ENCODE measurements at places on chromosomes 7 and 10. TPM values are rescaled to one million over a fixed set of nuclear protein-coding genes. Genes with fewer than 3 reads are reported as not detected.

- DNase-seq: peak; percentile 68
Measured at GRCh38 chr7:1939434-1940401, 269.6 kb downstream of the ELFN1 start.

GRCh38 chr7:86926732-86927131, 132.7 kb downstream of the ELAPOR2 start:
- no peak for DNase-seq

IL2RA gene
- 11.9 TPM for total RNA-seq

DNA sequence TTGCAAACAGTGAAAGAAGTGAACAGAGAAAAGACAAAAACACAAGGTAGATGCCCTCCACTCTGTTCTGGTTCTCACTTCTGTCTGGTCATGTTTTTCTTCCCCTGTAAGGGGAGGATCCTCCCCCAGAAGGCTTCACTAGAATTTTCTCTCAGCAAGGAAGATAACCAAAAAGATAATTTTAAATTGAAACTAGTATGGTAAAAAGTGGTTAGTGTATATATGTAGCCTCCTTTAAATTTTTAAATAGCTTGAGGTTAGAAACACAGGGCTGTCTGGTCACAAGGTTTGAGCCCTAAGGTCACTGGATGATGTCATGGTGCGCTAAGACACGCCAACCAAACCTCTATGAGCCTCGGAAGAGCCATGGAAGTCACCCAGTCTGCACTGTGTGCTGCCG, 5.6 kb upstream of the PKD1L1 start:
- DNase-seq: no peak

- no peak for DNase-seq
Measured at GRCh38 chr7:35680403-35681013, 14.4 kb downstream of the HERPUD2 start.

PTPRN2 gene
- total RNA-seq: 4.8 TPM

ABCB4 gene
- 2.0 TPM for total RNA-seq

- no peak for DNase-seq
Measured at GRCh38 chr10:4826792-4827324, 851 bp downstream of the AKR1E2 start.

C10orf105 gene
- 0.35 TPM for total RNA-seq

DNA sequence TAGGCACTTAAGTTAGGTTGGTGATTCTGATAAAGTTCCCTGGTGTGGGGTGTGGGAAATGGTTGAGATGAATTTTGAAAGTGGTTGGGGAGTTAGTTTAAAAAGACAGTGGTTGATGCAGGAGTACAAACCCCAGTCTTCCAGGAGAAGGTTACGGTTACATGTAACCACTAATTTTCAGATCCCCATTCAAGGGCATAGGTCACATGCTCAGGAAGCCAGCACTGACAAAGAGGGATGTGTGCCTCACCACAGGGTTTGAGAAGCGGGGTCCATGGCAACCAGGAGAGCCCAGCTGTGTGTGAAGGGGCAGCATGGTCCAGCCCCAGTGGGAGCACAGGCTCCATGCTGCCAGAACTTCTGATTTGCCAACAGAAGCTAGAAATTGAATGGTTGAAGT, 144.2 kb downstream of the MDFIC start:
- no peak for DNase-seq

DNA sequence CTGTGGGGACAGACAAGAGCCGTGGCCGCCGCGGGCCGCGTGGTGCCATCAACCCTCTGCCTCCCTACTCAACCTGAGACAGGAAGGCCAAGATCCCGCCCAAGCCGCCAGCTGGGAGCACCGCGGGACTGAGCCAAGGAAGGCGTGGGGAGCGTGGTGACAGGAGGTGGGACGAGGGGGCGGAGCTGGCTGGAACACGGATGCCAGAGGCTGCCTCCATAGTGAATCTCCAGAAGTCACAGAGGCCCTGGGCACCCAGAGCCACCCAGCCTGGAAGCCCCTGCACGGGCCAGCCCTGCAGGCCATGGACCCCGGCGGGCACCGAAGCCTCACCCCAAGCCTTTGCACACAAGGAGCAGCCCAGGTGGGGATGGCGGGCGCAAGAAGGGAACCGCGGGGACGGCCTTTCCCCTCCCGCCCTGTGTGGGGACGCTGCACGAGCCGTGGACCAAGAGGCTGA, 18.1 kb upstream of the DPYSL4 start:
- DNase-seq: no peak

ZNF3 gene
- total RNA-seq: 30.8 TPM

DNA sequence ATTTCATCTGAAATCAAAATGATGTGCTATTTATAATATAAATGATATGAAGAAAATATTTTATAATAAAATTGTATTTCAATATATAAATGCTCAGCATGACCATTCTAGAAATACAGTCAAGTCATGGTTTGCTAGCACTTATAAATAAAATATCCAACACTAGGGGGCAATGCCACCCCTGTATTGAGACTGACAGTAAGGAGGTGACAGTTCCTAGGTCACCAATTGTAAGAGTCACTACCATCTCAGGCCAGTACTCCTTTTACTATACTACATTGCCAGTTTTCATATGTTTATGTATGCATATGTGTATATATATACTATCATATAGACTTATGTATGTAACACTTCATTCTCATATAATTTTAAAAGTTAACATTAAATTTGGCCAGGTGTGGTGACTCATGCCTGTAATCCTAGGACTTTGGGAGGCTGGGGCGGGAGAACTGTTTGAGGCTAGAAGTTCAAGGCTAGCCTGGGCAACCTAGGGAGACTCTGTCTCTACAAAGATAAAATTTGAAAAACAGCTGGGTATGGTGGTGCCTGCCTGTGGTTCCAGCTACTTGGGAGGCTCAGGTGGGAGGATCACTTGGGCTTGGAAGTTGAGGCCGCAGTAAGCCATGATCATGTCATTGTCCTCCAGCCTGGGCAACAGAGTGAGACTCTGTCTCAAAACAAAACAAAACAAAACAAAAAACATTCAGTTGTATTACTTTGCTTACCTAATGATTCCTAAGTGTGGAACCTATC, 2.4 kb upstream of the CNOT4 start:
- no peak for DNase-seq

GRCh38 chr7:29003703-29004102, 45.6 kb upstream of the TRIL start:
- no peak for DNase-seq

DNA sequence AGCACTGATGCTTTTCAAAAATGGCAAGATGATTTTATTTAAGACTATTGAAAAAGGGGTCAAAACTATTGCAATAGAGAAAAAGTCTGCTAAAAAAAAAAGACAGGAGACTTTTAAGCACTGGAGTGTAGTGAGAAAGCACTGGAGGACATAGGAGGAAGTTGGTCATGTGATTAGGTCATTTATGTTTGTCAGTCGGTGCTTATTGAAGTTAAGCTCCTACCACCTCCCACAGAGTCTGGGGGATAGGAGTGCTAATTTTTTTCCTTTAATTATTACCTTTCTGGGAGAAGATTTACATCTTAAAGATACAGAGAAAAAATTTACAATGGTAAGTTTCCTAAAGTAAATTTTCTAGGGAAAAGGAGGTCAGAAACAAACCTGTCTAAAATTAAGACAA, 80.2 kb upstream of the TMEM229A start:
- DNase-seq: no peak

- peak; percentile 72 for DNase-seq
Measured at GRCh38 chr7:131654668-131655326, 98.4 kb upstream of the PODXL start.

- DNase-seq: no peak
Measured at GRCh38 chr7:25187932-25188331, 40.4 kb downstream of the NPVF start.

DNA sequence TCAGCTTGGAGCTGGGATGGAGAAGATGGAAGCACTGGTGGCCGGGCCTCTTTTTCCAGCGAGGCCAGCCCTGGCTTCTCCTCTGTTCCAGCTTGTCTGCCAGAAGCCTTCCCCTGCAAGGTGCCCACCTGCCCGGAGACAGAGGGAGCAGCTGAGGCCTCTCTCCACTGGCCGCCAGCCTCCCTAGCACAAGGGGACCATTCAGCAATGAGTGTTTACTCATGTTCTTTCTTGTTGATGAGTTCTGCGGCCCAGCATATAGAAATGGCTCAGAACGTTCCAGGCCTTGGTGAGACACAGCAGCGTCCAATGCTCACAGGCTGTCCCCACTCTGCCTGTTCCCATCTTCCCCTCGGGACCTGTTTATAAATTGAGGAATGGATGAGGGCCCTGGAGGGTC, 47.3 kb downstream of the CHST3 start:
- no peak for DNase-seq

DNA sequence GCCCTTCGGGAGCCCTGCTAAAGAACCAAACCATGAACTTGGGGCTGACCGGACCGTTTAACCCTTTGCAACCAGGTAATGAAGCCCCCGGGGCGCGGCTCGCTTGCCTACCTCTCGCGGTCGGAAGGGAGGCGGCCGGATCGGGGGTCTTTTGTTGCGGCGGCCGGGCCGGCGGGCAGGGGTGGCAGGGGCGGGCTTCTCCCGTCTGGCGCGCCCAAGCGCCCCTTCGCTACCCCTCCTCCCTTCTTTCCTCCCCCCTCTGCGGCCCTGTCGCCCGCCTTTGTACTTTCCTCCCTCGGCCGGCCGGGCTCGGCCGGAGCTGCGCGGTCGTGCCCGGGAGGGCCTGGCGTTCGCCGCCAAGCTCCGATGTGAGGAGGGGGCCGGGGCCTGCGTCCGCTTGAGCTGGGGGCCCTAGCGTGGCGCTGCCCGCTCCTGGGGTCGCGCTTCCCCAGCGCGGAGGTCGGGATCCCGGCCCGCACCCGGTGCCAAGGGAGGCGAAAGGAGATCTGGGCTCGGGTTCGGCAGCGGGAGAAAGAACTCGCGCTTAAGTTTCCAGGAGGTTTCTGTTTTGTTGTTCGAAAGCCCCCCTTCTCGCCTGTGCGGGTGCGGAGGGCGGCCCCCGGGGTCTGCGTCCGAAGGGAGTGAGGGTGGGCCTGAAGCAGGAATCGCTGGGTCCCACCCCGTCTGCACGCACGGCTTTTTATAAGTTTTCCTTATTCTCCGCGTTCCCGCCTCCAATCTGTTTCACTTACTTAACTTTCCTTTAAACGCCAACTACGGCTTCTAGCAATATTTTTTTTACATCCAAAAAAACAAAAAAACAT, 436.8 kb upstream of the GALNT17 start:
- peak; percentile 66 for DNase-seq

DNA sequence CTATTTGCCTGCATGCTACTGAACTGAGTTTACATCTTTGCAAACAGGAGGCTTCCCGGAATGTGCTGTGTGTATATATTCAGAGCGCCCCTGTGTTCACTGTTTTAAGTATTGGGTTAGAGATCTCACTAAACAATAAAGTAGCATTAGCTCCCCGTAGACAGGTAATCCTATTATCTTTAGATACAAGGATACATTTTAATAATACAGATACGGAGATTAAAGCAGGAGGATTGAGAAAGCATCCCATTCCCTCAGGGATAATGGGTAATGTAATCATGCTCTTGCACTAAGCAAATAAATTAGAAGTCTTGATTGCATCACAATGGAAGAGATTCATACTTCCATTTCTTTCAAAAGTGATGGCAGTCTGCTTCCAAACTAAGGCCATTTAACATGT, 809.0 kb downstream of the NRG3 start:
- no peak for DNase-seq

ANKRD1 gene
- total RNA-seq: not detected

DNA sequence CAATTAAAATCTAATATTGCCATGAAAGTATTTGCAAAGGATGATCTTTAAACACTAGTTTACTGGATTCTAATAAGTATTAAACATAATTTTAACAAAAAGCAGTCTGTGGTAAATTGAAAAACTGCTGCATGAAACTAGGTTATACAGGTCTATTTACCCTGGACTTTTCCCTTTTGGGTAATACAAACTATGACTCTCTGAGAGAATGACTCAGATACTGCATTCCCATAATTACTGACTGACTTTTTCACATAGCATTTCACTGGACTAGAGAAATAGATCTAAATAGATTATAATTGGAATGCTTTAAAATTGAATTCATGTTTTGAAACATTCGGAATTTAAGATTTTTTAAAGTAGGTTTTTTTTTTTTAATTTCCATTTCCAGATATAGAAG, 395.7 kb downstream of the THSD7A start:
- DNase-seq: no peak

DNA sequence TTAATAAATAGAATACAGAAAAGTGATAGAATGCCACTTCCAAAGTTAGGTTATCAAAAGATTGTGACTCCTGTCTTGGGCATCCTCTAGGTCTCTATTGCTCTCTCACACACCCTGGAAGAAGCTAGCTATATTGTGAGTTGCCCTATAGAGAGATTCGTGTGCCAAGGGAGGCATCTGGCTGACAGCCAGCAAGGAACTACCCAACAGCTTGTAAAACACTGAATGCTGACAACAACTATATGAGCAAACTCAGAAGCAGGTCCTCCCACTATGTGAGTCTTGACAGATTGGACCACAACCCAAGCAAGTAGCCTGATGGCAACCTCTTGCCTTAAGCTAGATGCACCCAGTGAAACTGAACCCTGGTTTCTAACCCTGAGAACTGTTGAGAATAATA, 55.7 kb upstream of the CDK14 start:
- DNase-seq: no peak

GRCh38 chr10:106320876-106321275, 843.6 kb downstream of the SORCS1 start:
- DNase-seq: no peak

LLCFC1 gene
- total RNA-seq: not detected

- no peak for DNase-seq
Measured at GRCh38 chr7:19442016-19442785, 266.6 kb downstream of the POLR1F start.

DNA sequence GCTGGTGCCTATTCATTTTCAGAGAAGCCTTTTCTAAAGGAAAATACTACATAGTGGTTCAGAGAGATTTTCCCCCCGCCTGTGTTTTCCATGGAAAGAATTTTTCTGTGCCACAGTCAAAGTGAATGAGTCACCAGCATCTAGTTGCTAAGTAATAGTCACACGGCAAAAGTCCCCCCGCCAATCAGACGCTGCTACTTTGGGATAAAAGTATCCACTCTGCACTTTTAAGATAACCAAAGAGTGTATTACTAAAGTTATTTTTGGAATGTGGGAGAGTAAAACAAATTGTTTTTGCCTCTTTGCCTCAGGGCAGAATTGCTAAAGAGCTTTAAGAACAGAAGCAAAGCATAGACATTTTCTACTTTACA, 23.5 kb downstream of the ABLIM1 start:
- peak; percentile 50 for DNase-seq

GRCh38 chr7:108570146-108570755, 577 bp downstream of the DNAJB9 start:
- peak; percentile 70 for DNase-seq

DNA sequence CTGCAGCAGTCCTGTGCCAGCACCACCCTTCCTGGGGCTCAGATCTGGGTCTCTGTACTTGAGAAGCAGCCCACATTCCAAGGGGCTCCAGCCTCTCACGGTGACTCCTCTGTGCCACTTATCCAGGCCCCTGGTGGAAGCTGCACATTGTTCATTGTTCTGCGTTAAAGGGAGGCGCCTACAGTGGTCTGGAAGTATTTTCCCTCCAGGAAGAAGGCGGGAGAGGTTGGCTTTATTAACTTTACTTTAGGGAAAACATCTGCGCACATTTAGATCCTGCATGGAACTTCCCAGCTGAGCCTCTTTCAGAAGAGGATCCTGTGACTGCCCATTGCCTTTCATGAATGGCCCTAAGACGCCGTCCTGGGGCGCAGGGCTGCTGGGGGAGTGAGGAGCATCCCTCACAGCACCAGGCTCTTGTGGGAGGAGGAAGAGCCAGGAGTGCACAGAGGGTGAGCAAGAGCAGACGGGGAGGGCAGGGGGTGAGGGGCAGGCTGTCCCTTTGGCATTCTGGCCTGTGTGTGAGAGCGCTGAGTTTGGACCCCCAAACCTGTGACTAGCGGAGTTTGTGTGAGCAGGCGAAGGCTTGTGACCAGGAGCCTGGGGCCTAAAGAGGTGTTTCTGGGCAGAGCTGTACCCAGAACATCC, 98.6 kb upstream of the BTBD16 start:
- DNase-seq: no peak

GPR15LG gene
- 0.44 TPM for total RNA-seq

Measured in kidney (tissue), 22 donors.